ENCODE measurements at places on chromosomes 4 and X.

GRCh38 chr4:183636923-183637322 lies 22.1 kb downstream of the RWDD4 start:
- no peak for DNase-seq

GRCh38 chr4:84496331-84496705 lies 2.8 kb downstream of the NKX6-1 start:
- peak; percentile 58 for DNase-seq

GRCh38 chr4:177907736-177908424 lies 465.6 kb upstream of the AGA start:
- DNase-seq = no peak

- DNase-seq = no peak
Observed at GRCh38 chrX:43225626-43226328, 430.3 kb upstream of the MAOA start.

GRCh38 chr4:27881705-27882104 lies 1021.1 kb downstream of the STIM2 start:
- no peak for DNase-seq

DNA sequence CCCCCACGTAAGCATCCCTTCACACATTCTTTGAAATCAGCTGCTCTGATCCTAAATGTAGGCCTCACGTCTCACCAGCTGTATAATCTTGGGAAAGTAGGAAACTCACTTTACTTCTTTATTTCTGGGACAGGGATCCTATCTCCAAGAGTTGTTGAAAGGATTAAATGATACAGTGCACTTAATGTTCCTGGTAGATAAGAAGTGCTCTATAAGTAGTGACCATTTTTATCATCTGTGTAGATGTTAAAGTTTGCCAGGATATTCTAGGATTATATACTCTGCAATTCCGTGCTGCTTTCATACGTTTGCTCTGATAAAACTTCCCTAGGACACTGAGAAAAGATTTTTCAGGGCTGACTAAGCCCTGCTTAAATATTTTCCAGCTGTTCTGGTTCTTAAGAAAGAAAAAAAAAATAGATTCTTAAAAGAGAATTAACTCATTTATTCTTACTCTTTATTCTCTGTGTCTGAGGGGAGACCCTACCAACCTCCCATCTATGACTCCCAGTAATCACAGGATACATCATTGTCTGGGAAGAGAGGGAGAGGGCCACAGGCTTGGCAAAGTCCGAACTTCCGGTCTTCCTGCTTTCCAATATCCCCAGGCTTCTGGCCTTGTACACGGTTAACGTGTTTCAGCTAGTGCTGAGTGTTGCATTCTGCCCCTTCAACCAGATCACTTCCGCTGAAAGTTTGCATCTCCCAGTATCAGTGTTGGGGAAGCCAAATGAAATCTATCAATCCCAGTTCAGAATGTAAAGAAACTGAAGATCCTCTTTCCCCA lies 269.2 kb downstream of the TRIML1 start:
- DNase-seq = no peak

- DNase-seq = no peak
Observed at GRCh38 chr4:25378437-25378743, 1.3 kb downstream of the ANAPC4 start.

DNA sequence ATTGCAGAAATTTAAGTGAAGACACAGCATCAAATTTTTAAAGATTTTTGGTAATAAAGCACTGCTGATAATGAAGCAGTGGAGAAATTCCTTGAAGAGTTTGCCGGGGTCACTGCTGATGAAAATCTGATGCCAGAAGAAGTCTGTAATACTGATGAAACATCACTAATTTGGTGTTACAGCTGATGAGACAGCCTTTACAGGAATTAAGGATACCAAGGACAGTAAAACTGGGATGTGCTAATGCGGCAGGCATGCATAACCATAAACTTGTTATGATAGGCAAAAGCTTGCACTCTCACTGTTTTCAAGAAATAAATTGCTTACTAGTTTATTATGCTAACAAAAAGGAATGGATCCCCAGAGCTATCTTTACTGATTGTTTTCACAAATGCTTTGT lies 52.9 kb upstream of the VEGFC start:
- DNase-seq = no peak

- DNase-seq = no peak
Observed at GRCh38 chr4:54727346-54727745, 69.6 kb downstream of the KIT start.

GRCh38 chr4:22999419-22999818 lies 306.7 kb downstream of the GBA3 start:
- DNase-seq = peak; percentile 20

DNA sequence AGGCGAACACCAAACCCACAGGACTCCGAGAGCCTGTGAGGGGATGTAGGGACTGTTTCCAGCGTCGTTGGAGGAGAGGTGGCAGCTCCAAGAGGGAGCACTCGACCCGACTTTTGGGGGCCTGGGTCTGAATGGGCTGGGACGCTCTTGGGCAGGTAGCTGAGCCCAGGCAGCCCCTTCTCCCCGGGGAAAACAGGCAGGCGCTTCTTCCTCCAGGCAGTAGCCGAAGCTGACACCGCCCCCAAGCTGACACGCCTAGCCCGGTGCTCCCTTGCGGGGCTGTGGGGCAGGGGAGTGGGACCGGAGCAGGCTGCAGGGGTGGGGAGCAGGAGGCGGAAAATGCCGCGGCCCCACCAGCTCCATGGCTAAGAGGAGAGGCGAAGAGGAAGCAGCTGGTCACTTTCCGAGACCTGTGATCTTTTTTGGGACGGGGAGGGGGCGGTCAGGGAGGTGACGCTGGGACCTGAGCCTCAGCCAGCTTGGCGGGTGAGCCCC lies 4.2 kb downstream of the NKX1-1 start:
- no peak for DNase-seq

- DNase-seq = no peak
Observed at GRCh38 chr4:122632396-122633143, 11.7 kb upstream of the IL21 start.

GRCh38 chr4:172962564-172963353 lies 205.9 kb upstream of the GALNT7 start:
- DNase-seq = no peak

- DNase-seq = no peak
Observed at GRCh38 chr4:55161739-55162138, 36.3 kb upstream of the KDR start.

GRCh38 chr4:176798540-176798939 lies 5.8 kb upstream of the VEGFC start:
- no peak for DNase-seq

Measured in WTC11 (cell line).